ENCODE measurements at places on chromosomes 12 and 14.
A peak's percentile ranks its signal among the peaks of the same experiment; 100 is the strongest.

DNA sequence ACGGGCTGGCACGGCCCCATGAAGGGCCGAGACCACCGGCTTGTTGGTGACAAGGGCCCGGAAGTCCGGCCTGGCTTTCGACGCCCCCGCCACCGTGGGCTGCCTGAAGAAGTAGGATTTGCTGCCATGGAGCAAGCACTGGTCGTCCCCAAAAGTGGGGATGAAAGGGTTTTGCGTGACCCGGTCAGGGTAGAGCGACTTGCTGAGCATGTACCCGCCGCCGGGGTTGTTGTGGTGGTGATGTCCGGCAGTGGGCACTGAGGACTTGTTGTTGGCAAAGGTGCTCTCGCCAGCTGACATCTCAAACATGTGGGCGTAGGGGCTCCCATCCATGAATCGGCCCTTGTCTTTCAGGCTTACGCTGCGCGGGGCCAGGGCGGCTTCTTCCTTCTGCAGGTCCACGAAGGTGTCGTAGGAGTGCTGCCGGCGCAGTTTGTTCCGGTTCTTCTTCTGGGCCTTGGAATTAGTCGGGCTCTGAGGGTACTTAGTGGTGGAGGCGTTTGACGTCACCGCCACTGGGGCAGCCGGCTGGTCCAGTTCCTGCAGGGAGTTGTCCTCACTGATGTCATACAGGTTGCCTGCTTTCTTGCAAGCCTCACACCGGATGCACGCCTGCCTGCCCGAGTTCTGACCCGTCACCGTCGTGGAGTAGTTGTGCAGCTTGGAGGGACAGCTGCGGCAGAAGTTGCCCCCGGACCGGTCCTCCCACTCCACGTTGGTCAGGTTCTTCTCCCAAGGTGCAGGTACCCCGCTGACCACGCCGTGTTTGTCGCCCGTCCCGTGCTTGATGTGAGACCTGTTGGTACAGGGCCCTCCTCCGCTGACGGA is 366.6 kb downstream of the EMP1 start:
- no peak for DNase-seq

GRCh38 chr14:33564774-33565630 is 385.9 kb downstream of the EGLN3 start:
- no peak for DNase-seq

DNA sequence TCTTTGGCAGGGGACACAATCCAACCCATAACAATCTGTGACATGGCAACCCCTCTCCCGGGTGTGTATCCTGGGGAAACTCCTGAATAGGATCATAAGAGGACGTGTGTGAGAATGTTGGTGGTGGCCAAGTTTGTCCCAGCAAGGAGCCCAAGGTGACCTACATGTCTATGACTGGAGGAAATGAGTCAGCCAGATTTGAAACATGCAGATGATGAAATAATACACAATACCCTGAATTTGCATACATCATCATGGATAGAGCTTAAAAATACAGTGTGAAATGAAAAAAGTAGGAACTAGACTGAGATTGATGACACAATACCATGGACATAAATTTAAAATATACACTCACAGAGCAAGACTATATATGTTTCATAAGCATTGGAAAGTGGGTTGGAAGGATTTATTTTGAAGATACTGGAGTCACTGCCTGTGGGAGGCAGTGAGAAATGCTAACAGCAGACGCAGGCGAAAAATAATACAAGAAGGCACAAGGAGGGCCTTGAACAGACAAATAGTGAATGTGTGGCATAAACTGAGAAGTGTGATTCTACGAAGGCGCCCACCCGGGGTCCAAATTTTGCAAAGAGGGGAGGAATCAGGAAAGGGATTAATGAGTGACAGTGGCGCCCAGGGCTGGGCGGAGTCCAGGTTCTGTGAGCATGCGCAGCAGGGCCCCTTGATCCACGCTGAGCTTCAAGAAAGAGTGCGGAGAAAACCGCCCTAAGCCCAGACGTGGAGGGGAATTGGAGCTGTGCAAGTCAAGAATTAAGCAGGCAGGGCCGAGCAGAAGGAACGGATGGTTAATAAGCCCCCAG is 7.0 kb upstream of the MAP1LC3B2 start:
- no peak for DNase-seq

DNA sequence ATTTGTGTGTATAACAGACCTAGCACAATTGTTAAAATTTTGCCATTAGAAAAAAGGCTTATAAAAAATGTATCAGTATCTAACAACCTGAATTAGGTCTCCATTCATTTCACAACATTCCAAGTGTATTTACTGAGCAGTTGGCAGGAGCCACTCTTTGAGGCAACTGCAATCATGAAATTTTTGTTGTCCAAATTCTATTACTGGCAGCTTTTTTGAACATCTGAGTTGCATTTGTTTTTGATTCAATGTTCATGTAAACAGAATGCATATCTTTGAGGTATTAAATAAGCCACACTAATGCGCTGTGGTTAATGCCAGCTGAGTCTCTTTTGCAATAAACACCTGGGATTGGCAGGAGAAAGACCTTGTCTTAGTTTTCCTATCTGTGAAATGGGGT is 8.7 kb downstream of the KITLG start:
- no peak for DNase-seq

DNA sequence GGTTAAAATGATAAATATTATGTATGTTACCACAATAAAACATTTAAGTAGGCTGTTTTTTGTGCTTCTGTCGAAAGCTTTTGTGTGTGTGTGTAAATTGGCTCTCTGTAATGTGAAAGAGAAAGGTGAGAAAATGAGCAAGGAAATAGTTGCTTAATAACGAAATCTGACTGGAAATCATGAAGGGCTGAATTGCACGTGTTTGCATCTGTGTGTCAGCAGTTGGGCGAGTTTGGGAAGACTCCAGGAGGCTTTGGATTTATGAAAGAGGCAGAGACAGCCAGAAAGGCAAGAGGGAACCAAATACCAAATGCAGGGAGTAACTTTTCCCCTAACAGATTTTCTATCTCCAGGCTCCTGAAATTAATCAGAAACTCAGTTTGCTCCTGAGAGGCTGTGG is 47.2 kb upstream of the PLEKHG3 start:
- DNase-seq, result no peak

- no peak for DNase-seq
Observed at GRCh38 chr14:87643005-87643404, 350.0 kb downstream of the GALC start.

GRCh38 chr12:40313928-40314327 is 89.1 kb downstream of the LRRK2 start:
- no peak for DNase-seq

DNA sequence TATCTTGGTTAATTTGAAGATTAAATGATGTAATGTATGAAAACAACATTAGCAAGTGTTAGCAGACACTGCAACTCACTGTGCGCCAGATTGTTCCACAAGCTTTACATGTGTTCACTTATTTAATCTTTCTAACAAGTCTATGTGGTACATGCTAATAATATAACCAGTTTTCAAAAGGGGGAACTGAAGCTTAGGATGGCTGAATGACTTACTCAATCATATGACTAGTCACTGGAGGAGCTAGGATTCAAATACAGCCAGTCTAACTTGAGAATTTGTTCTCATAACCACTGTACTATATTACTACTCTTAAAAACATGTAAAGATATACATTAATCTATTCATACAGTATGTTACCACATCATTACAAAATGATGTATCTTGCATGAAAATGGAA is 60.5 kb upstream of the LRIG3 start:
- DNase-seq, result no peak

- DNase-seq, result peak; percentile 21
Observed at GRCh38 chr12:26204612-26205289, 9.4 kb downstream of the SSPN start.

GRCh38 chr14:74348241-74348734 is at the start of gene VRTN:
Gene VRTN, plus strand, starts transcription at chr14:74348471. Its CDS starts 8,313 bp downstream, at chr14:74356784.
- no peak for DNase-seq

- DNase-seq, result no peak
Observed at GRCh38 chr12:108131657-108132126, 2.6 kb downstream of the WSCD2 start.

DNA sequence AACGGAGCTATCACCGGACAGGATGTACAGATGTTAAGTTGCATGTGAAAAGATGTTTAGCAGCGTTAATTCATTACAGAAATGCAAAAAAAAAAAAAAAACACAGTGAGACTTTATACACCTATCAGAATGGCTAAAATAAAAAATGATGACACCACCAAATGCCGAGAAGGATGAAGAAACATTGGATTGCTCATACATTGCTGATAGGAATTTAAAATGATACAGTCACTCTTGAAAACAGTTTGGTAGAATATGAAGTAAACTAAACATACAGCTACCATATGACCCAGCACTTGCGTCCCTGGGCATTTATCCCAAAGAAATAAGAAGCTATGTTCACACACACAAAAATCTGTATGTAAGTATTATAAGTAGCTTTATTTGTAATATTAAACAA is 574.1 kb downstream of the SLC16A7 start:
- DNase-seq, result no peak

GRCh38 chr12:71626098-71626497 is 37.5 kb downstream of the ZFC3H1 start:
- no peak for DNase-seq

DNA sequence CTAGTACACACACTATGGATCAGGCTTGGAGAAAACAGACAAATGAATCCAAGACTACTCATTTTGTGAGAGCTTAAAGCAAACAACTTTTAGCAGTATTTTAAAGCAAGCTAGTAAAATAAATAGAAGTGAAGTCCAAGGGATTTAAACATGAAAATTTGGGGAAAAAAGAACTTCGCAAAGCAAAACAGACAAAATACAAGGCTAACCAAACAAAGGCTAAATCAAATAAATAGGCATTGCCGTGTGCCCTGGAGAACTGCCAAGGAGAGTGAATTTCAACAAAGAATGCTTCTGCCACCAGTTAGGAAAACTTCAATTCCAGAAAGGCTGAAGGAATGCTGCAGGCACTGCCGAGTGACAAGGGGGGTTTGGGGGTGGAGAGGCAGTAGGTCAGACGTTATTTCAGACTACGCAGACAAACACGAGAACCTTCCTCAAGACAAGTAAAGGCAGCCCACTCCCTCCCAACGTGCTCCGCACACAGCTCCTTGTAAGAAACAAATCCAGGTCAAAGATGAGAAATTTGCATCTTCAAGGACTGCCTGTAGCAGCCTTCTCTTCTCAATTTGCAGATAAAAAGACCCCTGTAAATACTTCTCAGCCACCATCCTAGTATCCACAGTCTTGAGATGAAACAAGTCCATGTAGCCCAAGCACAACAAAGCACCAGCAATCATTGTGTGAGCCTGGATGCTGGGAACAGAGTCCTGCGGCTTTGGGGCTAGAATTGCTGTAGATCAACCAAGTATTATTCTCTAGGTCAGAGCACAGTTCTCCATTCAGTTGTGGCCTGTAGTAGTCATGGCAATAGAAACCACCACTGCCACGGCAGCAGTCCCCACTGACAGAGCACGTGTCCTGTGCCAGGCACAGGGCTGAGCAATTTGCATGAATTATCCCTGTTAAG is 43.3 kb downstream of the EFCAB11 start:
- DNase-seq, result no peak

- no peak for DNase-seq
Observed at GRCh38 chr12:19844224-19844623, 404.9 kb downstream of the AEBP2 start.

GRCh38 chr14:89657014-89657413 is 240.0 kb upstream of the FOXN3 start:
- DNase-seq, result no peak

DNA sequence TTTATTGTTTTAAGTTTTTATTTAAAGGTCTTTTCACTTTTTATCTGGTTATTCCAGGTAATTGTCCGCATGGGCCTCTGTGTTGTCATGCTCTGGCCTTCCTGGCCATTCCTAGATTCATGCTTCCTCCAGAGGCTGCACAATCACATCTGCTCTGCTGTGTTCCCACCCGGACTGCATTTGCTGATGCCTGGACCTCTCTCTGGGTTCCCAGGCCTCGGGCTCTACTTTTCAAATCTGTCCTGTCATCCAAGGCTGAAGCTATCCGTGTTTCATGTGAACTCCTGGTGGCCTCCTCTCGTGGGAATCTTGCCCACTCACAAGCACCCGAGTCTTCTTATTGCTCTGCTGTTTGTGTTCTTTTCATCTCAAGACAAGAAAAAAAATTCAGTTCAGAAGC is 16.1 kb upstream of the VDR start:
- DNase-seq, result no peak

DNA sequence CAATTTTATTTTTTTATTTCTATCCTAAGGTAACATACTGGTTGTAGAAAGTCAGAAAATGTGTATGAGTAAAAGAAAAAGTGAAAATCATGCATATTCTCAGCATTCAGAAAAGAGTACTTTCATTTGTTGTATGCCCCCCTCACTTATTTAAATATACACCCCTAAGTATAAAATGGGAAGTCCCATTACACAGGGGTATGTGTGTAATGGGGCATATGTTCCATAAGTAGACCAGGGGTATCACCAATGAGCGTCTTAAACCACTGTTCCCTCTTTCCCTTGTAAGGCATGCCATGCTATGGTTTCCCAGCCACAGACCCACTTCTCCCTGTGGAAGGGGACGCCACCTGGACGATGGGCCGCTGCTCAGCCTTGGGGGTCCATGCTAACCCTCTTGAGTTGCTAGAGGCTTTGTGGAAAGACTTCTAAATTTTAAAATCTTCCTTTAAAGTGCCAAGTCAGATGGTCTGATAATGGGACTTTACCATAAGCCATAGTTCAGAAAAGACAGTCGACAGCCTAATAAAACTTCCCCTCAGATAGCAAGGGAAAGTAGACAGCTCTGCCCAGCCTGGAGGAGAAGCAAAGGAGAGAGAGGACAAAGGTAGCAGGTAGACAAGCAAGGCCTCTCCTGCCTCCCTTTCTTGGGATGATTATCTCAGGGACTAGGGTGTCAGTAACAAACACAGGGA is 118.2 kb downstream of the ZFP36L1 start:
- no peak for DNase-seq

- DNase-seq, result no peak
Observed at GRCh38 chr12:31346267-31346666, 20.3 kb upstream of the SINHCAF start.

DNA sequence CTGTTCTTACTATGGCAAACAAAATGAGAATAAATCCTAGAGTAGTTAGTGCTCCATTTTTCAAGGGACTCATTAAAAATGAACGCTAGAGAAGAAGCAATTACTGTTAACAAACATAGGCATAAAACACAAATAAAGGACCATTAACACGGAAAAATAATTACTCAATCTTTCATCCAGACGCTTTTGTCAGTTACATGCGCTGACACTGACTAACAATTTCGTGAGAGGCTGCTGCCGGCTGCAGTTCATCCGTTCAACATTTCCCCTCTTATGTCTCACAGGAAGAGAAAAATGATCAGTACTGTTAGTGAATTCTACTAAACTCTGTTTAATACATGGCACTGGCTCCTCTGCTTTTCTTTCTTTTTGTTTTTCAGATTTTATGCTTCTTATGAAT is 472.7 kb upstream of the FLRT2 start:
- no peak for DNase-seq
